Urinary bladder (tissue), 4 donors: ENCODE measurements at places on chromosomes 3 and 15. TPM values are rescaled to one million over a fixed set of nuclear protein-coding genes. Genes with fewer than 3 reads are reported as not detected.

DNA sequence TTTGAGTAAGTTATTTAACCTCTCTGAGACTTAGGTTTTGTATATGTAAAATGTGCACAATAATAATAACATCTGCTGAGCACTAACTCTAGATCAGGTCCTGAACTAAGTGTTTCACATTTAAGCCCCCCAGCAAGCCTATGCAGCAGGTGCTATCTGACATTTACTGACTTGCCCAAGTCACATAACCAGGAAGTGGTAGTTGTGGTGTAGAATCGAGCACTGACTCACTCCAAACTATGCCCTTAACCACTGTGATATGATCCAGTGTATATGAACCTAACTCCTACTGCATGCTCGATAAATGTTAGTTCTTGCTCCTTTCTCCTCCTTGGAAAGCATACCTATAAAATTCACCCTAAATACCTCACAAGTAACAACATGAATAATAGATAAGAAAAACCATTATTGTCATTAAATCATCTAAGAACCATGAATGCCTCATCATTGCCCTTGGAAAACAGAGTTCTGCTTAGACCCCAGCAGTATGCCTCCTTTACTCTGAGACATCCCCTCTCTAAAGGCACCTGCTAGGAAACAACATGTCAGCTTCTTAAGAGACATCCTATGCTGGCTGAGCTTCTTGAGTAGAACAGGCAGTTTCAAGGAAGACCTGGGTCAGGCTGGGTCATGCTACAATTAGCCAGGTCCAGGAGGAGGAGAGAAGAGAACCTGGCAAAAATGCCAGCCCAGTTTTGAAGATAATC, 3.0 kb upstream of the SHC4 start:
- DNase-seq: no peak

The LDHAL6B gene
- total RNA-seq: not detected

The CD200R1 gene
- 7.5 TPM for total RNA-seq

The ZSCAN2 gene
- total RNA-seq: 11.7 TPM

The TNNC1 gene
- total RNA-seq: 68.4 TPM

DNA sequence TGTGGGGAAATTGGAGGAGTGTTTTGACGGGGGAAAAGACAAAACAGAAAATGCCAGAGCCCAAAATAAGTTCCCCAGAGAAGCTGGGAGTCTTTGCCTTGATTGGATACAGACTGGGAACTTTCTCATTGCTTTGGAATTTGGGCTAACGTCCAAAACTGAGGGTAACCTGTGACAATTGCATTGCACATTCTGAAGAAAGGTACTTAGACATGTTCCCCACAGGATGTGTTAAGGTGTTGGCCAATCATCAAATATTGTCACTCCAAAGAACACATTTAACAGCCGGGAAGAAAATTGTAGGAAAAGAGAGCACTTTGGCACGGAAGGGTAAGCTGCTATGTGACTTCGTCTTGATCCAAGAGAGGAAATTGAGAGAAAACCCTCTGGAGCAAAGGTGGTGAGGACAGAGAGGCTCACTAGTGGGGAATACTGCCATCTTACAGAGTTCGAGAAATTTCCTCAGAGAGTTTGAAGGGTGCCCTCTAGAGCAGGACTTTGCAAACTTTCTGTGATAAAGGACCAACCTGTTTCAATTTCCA, 619.5 kb upstream of the TBL1XR1 start:
- no peak for DNase-seq

DNA sequence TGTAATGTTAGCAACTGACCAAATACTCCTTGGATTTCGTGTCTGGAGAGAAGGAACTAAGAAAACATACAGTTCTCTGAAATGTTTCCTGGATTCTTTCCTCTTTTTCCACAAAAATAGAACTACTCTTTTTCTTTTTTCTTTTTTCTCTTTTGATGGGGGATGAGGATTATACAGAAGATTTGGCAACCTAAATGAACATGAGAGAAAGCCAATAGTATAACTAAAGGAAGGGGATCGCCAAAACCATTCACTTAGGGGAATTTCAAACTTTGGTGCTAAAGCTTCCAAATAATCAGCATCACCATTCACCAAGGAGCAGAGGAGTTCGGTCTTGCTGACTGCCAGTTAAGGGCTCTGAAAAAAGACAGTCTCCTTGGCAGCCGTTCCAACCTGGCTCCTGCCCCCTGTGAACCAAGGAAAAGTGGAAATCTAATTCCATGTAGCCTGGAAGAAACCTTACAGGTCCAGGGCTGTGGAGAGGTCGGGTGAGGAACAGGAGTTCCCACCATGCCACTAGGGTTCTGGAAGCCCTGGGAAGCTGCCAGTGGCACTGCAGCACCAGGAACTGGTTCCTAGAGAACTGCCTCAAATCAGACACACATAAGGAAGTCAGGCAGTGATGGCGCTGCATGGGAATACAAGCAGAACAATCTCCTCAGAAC, 176.9 kb downstream of the TNIK start:
- DNase-seq: no peak

- no peak for DNase-seq
Observed at GRCh38 chr15:89732451-89733172, 18.4 kb downstream of the MESP1 start.

DNA sequence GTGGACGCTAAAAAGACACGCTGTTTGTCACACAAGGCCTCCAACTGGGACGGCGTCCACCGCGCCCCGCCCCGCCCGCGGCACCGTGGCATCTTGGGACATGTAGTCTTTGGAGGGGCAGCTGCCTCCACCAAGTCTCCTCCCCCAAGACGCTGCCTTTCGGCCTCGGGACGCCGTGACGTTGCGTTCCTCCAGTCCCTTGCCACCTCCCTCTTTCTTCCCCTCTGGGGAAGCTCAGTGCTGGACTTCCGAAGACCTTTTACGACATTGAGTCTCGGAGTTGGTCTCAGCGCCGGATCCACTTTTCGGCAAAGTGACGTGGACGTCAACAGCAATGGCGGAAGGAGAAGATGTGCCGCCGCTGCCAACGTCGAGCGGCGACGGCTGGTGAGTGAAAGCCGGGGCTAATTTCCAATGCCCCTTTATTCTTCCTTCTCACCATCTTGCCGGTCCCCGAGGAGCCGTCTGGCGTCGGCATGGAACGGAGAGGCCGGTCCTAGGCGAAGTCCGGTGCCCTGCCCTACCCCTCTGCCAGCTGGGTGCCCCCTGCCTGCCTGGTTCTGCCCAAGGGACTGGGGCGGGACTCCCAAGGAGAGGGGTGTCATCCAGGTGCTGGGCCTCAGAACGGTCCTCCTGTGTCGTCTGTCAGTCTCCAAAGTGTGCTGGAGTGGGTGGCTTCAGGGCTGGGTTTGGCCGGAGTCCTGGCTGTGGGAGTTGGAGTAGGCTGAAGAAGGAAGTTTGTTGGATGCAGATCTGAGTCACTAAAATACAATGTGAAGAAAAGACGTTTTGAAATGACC, at the start of gene TBC1D23:
TSS of gene TBC1D23 (plus strand) at position 308 of the 800 bp plus-strand sequence. CDS start at position 335, 27 bp downstream.
- DNase-seq: peak; percentile 98

DNA sequence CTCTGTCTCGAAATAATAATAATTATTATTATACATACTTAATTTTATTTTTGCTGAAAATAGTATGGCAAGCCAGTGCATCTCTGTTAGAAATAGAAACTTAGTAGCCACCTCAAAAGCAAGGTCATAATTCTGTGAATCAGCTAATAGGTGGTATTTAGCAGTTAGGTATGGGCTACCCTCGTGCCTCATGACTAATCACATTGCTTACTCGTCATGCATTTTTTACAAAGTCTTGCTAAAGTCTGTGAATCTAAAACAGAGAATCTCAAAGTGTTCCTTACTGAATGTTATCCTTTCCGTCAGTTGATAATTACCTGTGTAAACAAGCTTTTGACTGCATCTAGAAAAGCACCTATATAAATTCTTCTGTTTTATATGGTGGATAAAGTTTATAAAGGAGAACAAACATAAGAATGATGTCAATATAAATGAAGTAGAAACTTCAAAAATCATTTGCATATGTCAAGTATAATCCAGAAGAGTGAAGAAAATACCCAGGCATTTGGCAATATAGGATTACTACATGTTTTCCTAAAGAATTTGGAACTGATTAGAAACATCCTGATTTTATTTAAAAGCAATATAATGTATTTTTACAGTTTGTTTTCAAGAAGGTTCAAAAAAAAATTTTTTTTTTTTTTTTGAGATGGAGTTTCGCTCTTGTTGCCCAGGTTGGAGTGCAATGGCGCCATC, 6.2 kb downstream of the PPARG start:
- no peak for DNase-seq

The FBXW12 gene
- total RNA-seq: 0.32 TPM

- DNase-seq: no peak
Observed at GRCh38 chr3:15356176-15356575, 23.8 kb upstream of the SH3BP5 start.

GRCh38 chr3:12558706-12559105, 1.8 kb downstream of the MKRN2 start:
- DNase-seq: no peak

DNA sequence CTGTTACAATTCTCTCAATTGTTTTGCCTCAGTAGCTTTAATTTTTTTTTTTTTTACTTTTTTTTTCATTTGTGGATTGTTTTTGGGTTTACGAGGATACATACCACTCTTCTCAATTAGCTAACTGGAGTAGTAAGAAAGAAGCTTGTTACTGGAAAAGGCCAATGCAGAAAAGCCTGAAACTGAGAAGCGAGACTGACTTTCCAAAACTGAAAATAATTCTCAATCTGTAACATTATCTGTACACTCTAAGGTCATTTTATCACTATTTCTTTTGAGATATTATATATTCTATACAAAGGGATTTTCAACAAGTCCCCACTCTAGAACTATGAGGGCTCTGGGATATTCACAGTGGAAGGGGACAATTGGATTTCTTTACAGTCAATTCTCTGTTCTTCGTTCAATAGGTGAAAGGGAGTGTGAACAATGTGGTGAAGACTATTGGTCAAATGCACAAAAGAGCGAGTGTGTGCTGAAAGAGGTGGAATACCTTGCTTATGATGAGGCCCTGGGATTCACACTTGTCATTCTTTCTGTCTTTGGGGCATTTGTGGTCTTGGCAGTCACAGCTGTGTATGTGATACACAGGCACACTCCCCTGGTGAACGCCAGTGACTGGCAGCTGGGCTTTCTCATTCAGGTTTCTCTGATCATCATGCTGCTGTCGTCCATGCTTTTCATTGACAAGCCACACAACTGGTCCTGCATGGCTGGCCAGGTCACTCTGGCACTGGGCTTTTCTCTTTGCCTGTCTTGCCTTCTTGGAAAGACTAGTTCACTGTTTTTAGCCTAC, 83.9 kb upstream of the KCNAB1 start:
- DNase-seq: no peak

DNA sequence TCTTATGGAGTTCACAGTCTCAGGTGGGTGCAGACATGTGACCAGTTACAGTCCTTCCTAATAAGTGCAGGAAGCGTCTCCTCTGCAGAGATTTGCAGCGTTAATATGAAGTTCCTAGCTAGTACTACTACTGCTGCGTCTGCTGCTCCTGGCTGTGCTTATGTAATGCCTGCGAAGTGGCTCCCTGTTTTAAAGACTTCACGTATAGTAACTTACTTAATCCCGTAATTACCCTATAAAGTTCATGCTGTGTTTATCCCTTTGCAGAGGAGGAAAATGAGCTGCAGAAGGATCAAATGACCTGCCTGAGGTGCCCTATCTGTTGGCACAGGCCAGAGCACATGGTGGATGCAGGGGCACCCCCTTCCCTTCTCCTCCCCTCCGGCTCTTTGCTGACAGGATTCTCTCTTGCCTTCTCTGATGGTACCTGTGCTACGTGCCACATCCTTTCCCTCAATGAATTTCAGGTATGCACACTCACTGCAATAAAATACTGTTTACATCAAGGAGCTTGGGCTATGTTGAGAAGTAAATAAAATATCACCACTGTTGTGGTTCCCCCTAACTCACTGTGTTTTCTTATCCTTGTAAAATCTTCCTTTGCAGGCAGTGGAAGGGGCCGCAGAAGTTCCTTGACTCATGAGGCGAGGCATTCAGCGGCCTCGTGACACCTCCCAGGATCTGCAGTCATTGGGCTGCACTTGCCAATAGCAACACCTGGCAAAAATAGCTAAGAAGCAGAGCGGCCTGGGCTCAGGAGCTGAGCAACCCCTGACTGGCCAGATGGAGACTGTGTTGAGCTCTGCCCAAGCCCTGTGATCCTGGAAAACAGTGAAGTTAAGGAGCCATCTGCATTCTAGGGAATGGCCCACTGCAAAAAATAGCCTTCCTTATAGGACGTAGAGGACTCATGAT, 188.9 kb upstream of the ATP10A start:
- no peak for DNase-seq

The RARRES1 gene
- total RNA-seq: 26.3 TPM

DNA sequence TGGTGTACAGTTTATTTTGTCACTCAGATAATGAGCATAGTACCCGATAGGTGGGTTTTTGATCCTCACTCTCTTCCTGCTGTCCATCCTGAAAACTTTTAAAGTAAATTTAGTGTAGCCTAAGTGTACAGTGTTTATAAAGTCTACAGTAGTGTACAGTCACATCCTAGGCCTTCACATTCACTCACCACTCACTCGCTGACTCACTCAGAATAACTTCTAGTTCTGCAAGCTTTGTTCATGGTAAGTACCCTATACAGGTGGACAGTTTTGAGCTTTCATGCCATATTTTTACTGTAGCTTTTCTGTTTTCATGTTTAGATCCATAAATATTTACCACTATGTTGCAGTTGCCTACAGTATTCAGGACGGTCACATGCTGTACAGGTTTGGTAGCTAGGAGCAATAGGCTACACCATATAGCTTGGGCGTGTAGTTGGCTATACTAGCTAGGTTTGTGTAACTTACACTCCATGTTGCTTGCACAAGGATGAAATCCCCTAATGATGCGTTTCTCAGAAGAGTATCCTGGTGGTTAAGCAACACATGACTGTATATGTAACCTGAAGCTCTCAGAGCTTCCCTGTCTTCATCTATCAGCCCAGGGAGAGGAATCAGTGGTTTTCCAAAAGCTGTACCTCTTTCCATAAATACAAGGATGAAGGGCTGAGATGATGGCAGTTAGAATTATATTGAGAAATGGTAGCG, 87.6 kb upstream of the SLC25A26 start:
- no peak for DNase-seq

- peak; percentile 36 for DNase-seq
Observed at GRCh38 chr15:84859144-84859543, 25.3 kb upstream of the SLC28A1 start.

GRCh38 chr3:100354850-100355249, 20.3 kb downstream of the NIT2 start:
- DNase-seq: no peak

The FBLN2 gene
- 132 TPM for total RNA-seq

The RETNLB gene
- total RNA-seq: not detected

GRCh38 chr15:39579487-39580116, 1.3 kb upstream of the THBS1 start:
- DNase-seq: no peak

DNA sequence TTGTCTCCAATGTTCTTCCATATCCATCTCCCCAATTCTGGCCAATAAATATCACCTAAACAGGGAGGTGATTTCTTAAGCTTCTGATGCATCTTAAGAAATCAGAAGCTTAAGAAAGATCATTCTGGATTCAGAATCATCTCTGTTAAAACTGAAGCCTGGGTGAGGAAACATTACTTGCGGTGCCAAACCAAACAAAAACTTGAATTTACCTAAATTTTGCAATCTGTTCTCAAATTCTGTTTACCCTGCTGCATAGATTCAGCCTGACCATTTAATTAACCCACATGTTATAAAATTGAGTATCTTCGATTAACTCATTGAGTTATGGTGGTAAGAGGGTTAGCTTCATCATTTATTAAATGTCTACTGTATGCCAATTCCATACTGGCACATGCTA, 204.4 kb upstream of the ZNF385D start:
- DNase-seq: no peak

The C3orf70 gene
- total RNA-seq: 29.9 TPM
